ENCODE measurements at places on chromosomes 12 and 14.

- peak; percentile 29 for DNase-seq
Measured at GRCh38 chr12:17381211-17381610, 708.8 kb downstream of the RERGL start.

DNA sequence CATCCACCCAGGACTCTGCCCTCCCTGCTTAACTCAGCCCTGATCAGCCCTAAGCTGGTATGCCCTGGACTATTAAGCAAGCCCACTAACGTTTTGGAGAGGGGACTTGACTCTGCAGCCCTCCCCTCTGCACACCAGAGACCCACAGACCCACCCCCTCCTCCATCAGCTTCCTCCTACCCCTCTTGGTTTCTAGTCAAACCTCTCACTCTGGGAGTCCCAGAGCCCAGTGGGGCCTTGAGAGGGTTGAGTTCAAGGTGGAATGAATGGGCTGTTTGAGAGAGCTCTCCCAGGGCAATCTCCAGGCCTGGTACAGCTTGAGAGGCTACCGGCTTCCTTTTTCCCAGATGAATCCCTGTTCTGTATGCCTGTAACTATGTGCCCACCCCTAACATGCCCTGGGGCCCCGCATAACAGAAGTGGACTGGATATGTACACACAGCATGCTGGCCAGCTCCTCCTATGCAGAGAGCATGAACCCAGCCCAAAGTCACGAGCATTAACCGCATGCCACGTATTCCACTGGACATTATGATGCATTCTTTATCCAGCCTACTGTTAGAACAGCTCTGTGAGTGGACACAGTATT is 43.6 kb downstream of the IRF2BPL start:
- DNase-seq = peak; percentile 61

DNA sequence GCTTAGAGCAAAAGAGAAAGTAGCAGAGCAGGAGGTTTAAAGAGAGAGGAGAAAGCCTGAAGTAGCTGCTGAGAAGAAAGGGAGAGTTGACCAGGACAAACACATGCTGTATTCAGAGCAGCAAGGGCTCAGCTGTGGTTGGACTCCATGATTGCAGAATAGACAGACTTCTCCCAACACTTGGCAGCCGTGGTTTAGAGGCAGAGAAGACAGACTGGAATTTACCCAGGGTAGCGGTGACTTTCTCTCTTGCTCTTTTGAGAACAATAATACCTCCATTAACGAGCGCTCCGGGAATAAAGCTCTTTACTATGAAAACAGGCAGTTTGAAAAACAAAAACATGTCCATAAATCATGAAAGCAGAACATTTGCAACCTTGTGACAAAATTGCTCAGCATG is 21.4 kb upstream of the IGF1 start:
- DNase-seq = no peak

DNA sequence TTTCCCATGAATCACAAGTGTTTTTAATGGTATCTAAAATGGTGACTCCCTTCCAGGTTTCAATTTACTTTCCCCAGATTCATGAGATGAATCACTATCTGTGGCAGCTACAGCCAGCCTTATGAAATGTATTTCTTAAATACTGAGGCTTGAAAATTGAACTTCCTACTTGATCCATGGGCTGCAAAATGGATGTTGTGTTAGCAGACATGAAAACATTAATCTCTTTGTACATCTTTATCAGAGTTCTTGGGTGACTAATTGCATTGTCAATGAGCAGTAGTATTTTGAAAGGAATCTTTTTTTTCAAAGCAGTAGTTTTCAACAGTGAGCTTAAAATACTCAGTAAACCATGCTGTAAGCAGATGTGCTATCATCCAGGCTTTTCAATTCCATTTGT is 250.8 kb downstream of the SLC6A15 start:
- DNase-seq = no peak

DNA sequence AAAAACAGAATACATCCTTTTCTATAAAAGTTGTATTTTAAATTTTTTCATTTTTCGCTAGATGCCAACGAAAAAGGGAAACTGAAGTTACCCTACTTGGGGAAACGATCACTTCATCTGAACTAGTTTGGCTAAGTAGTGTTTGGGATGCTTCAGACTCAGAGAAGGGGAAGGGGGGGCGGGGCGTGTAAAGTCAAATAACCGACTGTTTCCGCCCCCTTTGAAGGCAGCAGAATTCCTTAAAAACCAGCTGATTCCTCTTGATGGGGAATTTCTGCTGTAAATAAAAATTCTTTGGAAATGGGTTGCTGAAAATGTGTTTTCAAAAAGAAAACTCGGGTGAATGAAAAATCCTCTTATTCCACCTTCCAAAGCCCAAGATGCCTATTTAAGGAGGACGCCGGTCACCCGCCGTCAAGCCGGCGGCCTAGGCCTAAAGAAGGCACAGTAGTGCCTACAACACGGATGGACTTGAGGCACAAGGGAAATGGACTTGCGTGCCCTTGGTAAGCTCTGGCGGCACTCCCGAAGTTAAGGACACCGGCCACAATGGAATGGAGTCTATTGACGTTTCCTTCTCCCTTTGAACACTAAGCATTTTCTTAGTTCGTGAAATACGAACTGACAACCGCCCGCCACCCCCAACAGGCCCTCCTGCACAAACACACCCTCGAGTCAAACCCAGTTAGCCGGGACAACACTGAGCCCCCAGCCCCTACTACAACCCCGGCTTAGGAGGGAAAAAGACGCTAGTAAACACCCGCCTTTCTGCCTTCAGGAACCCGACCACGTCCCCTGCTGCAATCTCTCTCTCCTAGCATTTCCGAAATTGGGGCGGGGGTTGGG is 1.9 kb downstream of the ATXN2 start:
- peak; percentile 71 for DNase-seq

- DNase-seq = peak; percentile 50
Measured at GRCh38 chr14:105363847-105364708, 34.3 kb upstream of the TEX22 start.

GRCh38 chr12:4579305-4580102 is 17.5 kb downstream of the DYRK4 start:
- DNase-seq = peak; percentile 51

DNA sequence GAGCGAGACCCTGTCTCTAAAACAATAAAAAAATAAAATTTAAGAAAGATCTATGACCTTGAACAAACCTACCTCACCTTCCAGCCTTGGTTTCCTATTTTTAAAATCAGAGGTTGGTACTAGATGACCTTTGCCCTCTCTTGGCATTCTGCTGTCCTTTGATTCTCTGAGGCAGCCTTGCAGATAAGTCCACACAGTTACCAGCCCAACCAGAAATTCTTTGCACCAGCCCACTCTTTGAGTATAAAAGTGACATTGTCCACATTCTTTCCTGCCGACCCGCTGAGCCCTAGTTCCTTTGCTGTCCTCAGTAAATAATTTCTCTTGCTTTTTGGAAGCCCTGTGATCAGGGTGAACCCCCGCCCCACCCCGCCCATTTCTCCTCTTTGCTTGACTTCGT is 150.4 kb downstream of the PHETA1 start:
- no peak for DNase-seq

GRCh38 chr12:122100568-122100967 is 22.0 kb downstream of the MLXIP start:
- no peak for DNase-seq

DNA sequence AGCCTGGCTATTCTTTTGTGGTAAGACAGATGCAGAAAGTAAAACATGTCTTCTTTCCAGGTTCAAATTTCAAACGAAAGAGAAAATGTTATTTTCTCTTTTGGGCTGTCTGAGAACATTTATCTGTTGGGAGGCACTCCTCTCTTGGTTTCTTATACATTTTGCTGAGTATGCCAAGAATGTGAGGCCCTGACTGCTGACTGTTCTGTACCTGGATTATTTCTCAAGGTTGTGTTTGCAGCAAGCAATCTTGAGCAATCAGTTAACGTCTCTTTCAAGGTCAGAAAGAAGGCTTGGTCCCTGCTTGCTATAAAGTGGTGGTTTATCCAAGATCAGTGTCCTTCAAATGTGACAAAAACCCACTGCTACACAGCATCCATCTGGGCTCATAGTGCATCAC is 9.8 kb downstream of the SSTR1 start:
- DNase-seq = no peak

DNA sequence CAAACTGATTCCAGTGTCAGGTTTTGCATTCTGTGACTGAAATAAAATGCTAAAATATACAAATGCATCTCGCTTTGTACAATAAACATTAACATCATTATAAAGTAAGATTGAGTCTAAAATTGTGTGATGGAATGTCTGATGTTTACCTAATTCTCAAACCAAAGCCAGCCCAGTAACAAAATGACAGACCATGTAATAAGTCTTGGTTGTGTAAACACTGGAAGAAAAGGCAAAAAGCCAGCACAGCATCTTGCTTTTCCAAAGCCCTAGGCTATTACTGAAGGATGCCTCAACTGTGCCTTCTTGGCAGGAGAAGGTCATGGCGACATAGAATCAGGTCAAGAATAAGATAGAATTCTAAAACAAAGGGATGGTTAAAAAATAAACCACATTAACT is 169.6 kb downstream of the EGLN3 start:
- no peak for DNase-seq

- DNase-seq = no peak
Measured at GRCh38 chr12:25972783-25973182, 14.3 kb downstream of the RASSF8 start.

DNA sequence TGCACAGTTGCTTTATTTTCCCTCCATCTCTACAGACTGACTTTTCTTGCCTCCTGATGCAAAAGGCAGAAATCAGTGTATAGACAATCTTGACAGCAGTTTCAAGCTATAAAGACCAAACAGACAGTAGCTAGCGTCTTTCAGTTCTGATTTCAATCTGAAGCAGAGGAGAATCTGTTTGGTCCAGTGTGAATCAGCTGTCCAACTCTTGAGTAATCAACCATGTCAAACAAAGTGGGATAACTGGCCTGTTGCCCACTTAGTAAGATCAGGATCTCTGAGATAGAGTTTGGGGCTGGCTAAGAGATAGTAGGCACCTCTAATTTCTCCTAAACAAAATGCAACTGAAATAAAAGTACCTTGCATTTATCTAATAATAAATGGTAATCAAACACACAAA is 797.4 kb upstream of the FBXO33 start:
- DNase-seq = peak; percentile 66

- no peak for DNase-seq
Measured at GRCh38 chr14:102226356-102227125, 78.4 kb downstream of the MOK start.

- no peak for DNase-seq
Measured at GRCh38 chr14:36067428-36068187, 108.9 kb downstream of the PTCSC3 start.

DNA sequence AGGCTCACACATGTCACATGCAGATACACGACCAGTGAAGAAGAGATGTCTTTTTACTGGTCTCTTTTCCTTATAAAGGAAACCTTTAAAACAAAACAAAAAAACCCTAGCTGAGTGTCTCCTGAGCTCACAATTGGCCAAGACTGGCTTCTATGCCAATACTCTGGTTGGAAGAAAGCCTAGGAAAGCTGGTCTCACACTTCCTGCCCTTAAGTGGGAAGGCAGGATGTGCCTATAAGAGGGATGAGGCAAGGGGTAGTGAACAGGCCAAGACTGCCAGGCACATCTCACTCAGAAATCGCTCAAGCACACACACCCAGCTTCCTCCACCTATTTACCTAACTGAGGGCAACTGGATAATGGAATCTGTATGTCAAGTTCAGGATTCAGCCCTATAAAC is 50.0 kb downstream of the SOCS2 start:
- peak; percentile 59 for DNase-seq

- DNase-seq = no peak
Measured at GRCh38 chr12:116248433-116248832, 29.1 kb downstream of the MED13L start.

GRCh38 chr12:31890295-31891285 is 68.6 kb upstream of the RESF1 start:
- peak; percentile 68 for DNase-seq

GRCh38 chr14:63692310-63693020 is 35.4 kb downstream of the SGPP1 start:
- no peak for DNase-seq

DNA sequence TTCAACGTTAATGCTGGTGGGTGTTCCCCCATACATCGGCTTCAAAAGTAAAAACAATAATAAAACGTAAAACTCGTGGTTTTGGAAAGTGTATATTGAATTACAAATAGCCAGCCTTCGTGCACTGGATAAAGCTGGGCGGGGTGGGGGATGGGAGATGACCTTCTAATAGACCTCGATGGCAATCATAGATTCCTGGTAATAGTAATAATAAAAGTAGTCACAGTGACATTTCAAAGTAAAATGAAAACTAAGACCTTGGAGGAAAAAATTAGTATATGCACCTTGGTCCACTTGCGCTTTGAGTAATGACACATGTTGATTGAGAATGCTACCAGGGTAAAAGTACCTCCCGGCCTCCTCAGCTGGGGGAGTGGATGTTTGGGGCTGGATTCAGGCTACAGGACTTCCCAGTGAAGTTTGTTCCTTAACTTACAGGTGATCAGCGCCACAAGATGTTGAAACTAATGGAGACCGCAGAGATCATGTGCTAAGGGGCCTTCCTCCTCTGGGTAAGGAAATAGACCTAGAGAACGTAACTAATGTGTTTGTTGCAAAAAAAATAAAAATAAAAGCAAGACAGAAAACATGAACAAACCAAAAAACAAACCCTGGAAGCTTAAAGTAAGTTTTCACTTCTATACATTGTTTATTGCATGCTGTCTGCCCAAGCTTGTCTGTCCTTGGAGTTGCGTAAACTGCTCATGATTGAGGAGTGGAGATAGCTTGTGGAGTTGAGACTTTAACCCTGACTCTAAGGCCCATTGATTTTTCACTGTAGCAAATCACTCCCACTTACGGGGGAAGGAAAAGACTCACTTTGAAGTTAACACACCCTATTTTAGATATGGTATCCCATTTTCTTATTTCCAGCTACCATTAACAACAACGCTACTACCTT is 907 bp upstream of the LRIG3 start:
- DNase-seq = no peak

- DNase-seq = no peak
Measured at GRCh38 chr12:89901319-89901718, 192.7 kb upstream of the ATP2B1 start.

- DNase-seq = no peak
Measured at GRCh38 chr14:99272899-99273765, 1.1 kb upstream of the BCL11B start.

DNA sequence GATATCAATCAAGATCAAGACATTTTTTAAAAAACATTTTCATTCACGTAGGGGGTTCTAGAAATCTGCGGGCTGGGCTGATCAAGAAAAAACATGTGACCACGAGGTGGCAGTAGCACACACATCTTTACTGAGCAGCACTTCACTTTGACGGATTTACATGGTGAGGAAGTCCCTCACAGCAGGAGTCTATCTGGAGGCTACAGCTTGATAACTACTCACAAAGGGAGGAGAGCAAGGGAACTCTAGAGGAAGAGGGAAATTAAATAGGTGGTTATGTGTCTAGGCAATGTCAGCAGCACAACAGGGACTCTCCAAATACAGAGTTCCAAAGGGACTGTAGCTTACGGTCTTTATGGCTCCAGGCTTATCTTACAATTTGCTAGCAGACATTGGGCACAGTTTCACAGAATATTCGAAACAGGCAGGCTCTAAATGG is 248.1 kb downstream of the DPY19L2 start:
- DNase-seq = peak; percentile 54

DNA sequence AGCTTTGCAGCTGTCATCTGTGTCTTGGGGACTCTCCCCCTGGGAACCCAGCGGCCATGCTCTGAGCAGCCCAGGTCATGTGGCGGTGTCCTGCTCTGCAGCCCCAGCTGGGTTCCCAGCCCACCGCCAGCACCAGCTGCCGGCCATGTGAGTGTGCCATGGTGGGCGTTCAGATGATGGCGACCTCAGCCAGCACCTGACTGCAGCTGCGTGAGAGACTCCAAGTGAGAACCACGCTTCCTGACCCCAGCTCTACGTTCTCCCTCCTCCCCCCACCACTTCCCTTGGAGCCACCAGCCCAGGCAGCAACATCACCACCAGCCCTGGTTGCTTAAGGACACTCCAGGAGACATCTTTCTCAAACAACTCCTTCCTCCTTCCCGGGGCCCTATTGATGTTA is 68.8 kb downstream of the SLC24A4 start:
- DNase-seq = no peak

All from kidney tubule cell (primary cell).